ENCODE measurements at places on chromosomes 13 and 19. TPM values are rescaled to one million over a fixed set of nuclear protein-coding genes. Genes with fewer than 3 reads are reported as not detected.

Gene OR7D4
- not detected for total RNA-seq

DNA sequence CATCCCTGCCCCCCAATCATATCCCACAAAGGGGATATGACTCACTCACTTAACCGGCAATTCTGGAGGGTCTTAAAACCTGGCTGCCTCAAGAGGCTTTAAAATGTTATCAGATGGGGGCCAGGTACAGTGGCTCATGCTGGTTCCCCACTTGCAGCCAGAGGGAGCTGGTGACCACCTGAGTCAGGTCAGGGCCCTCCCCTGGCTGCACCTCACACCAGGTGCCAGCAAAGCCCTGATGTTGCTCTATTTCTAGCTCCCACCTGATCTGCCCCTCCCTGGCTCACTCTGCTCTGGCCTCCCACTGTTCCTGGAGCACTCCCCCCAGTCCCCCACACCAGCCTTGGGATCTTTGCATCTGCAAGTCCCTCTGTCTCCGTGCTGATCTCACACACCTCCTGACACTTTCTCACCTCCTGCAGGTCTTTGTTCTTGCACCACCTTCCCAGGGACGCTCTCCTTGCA is 14.2 kb downstream of the HPN start:
- DNase-seq, result no peak

Gene TDRD12
- not detected for total RNA-seq

Gene COX6B2
- 0.42 TPM for total RNA-seq

DNA sequence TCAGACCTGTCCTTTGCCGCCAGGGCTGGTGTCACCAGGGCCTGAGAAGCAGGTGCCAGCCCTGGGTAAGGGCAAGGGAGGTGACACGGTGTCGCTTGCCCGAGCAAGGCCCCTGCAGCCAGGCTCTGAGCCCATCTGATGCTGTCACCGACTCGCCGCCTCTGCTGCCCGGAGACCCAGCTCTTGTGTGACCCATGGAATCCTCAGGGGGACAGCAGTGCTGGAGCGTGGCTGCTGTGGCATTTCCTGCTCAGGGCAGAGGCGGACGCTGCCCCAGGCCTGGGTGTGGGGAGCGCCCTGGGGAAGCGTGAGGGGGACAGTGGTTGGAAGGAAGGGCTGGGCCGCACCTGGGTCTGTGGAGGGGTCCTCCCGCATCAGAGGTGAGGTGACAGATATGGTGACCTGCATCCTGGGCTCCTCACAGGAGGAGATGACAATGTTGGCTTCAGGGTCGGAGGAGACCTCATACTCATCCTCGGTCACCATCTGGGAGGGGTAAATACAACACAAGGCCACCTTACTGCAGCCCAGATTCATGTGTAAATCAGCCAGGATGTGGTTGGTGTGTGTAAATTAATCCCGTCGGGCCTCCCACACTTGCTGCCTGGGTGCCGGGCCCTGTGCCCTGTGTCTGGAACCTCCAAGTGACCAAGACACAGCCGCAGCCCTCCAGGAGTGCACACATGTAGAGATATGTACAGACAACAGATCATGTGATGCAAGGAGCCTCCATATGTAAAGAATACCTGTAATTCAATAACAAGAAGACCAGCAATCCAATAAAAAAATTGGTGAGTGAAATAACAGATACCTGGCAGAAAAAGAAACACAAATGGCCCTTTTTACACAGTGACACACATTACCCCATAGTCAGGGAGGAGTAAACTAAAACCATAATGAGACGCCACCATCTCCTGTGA is 27.6 kb upstream of the MATK start:
- no peak for DNase-seq

Data from SK-MEL-5 (cell line).